ENCODE measurements at places on chromosomes 13 and 19. TPM values are rescaled to one million over a fixed set of nuclear protein-coding genes. Genes with fewer than 3 reads are reported as not detected.

DNA sequence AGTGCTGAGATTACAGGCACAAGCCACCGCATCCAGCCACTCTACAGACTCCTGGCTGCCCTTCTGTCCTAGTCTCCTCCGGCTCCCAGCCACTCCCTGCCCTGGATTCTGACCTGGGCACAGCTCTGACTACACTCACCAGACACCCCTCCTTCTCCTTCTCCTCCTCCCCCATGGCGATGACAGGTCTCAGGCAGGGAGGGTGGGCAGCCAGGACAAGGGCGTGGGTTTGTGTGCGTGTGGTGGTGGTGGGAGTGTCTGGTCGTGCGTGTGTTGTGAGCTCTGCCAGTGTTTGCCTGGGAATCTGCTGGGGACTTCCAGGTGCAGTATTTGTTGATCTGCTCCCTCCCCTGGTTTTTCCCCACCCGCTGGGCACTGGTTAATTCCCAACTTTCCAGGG lies 3.0 kb upstream of the NCCRP1 start:
- H3K27ac ChIP-seq = no peak overlapping the region
- H3K27me3 ChIP-seq = peaks cover 44% of the 10 kb centered on the region
- H3K4me1 ChIP-seq = no peaks in the 10 kb centered on the region
- H3K4me3 ChIP-seq = no peak overlapping the region

ITGBL1 gene
- total RNA-seq = 22.2 TPM

DNA sequence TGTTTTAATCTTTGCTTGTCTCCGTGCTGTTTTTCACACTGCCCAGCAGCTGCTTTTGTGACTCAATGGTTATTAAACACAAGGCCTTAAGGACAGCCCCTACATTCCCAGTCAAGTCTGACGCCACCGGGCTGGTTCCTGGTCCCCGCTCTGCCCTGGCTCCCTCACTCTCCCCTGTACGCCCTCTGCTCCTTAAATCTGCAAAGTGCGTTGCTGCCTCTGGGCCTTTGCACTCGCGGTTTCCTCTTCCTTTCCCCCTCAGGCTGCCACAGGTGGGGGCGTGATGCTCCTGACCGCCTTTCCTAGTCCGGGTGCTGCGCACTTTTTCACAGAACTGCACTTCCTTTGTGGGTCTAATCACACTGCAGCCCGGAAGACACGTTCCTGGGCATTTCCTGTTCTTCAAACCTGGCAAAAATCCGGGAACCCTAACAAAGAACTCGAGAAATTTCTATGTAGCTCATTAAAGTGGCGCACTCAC lies 25.6 kb downstream of the NOSIP start:
- no peak overlapping the region for H3K27ac ChIP-seq
- no peaks in the 10 kb centered on the region for H3K27me3 ChIP-seq
- no peaks in the 10 kb centered on the region for H3K4me1 ChIP-seq
- H3K36me3 ChIP-seq = peaks cover 48% of the 10 kb centered on the region
- no peak overlapping the region for H3K4me3 ChIP-seq
- DNase-seq = no peak

GRCh38 chr13:100156788-100157187 lies 67.9 kb downstream of the PCCA start:
- no peaks in the 10 kb centered on the region for H3K27me3 ChIP-seq
- H3K36me3 ChIP-seq = peaks cover 11% of the 10 kb centered on the region
- no peak overlapping the region for H3K27ac ChIP-seq
- peaks cover 2% of the 10 kb centered on the region for H3K4me1 ChIP-seq
- DNase-seq = no peak

VAV1 gene
- total RNA-seq = not detected
